ENCODE measurements at places on chromosomes 11 and 22.

DNA sequence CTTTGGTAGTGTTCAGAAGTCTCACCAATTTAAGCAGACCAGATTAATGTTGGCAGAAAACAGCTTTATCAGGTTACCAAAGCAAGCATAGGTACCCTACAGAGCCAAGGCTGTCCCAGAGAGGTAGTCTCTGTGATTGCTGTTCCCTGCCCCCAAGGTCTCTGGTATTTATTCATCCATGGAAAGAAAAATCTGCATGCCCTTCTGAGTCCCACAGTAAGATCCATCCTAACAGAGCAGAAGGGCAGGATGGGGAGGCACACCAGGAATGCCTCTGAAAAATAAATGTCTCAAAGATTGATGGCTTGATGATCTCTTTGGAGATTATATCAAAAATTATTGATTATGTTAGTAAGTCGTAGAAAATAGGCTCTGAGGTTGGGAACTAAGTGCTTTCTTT lies 122.8 kb downstream of the FAT3 start:
- no peak for DNase-seq

GRCh38 chr11:76635991-76636738 lies 34.4 kb downstream of the LRRC32 start:
- no peak for DNase-seq

GRCh38 chr11:3245071-3245470 lies 12.9 kb upstream of the MRGPRE start:
- no peak for DNase-seq

DNA sequence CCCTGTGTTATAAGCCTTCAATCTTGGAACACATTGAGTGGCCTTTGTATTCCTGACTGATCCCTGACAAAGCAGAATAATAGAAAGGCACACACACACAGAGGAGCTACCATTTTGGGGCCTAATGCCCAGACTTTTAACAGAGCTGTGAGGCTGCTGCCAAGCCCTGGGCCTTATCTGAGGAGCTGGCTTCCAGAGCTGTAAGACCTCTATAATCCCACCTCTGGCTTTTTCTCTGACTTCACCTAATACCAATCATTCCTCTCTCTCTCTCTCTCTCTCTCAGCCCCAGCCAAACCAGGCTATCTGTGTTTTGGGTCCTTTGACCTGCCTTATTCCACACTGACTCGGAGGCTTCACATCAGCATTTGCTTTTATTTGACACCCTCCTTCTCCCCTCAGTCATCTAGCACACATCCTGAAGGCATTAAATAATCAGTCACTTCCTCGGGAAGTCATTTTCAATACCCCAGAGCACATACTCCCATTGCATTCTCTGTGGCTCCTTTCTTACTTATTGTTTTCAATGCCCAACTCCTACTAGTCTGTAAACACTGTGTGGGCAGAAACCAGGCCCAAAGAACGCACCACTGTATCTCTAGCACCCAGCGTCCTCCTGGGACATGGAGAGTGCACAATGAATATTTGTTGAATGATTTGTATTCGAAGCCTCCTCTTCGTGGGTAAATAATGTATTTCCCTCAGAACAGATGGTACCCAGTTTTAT lies 21.2 kb upstream of the TRIM44 start:
- peak; percentile 78 for DNase-seq

DNA sequence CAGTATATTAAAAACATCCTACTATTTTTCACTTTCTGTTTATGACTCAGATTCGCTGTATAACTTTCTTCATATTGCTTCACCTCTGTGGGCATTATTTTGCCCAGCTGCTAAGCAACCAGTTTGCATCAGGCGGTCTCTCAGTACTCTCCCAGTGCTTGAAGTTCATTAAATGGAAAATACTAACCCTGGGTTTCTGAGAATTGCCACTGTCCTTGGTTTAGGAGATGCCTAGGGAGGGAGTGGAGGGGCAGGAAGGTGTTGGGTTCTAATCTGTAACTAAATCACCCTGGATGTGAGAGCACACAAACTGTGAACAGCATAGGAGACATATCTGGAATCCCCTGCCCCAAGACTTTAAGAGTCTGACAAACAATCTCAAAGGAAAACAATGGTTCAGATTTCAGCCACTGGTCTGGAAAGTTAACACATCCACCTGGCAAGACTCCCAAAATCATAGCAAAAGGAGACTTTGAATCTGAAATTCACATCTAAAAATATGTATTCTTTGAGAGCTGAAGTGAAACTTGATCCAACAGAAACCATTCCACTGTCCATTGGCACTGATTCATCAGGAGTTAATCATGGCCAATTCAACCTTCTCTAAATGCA lies 540.0 kb downstream of the SOX6 start:
- no peak for DNase-seq

DNA sequence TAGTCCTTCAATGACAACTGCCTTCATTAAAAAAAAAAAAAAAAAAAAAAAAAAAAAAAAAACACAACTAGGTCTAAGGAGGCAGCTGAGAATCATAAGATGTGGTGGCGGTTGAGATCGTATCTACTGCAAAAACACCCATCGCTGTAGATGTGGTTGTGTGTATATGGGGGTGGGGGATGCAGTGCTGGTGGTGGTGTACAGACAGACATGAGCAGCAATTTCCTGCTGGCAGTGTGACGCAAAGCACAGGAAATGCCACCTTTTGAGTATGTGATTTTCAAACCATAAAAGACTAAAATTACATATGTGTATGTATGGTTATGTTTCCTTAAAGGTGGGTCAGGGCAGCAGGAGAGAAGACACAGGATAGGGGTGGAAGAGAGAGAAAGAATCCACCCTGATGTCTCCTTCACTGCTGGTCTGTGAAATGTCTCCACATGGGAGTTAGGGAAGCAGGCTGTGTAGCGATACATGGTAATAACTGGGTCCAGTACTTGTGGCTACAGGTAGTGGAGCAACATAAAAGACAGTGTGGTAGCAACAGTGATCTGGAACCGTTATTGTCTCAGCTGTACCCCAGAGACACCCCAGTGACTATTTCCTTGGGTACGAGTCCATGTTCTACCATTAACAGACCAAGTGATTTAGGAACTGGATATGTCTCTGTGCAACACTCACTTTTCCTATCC lies 57.9 kb downstream of the SYTL2 start:
- no peak for DNase-seq

DNA sequence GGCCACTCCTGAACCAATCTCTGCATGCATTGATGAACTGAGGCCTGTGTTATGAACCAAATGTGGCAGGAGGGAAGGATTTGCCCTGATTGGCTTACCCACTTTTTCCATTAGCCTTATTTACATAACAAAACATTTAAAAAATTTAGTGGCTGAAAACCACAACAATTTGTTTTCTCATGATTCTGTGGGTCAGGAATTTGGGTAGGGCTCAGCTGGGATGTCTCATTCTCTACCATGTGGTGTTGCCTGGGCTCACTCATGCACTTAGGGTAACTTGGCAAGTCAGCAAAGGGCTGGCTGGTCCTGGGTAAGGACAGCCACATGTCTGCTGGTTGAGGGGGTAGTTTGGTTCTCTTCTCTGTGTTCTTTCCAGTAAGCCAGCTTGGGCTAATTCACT lies 35.1 kb upstream of the CYP2R1 start:
- DNase-seq, result no peak

DNA sequence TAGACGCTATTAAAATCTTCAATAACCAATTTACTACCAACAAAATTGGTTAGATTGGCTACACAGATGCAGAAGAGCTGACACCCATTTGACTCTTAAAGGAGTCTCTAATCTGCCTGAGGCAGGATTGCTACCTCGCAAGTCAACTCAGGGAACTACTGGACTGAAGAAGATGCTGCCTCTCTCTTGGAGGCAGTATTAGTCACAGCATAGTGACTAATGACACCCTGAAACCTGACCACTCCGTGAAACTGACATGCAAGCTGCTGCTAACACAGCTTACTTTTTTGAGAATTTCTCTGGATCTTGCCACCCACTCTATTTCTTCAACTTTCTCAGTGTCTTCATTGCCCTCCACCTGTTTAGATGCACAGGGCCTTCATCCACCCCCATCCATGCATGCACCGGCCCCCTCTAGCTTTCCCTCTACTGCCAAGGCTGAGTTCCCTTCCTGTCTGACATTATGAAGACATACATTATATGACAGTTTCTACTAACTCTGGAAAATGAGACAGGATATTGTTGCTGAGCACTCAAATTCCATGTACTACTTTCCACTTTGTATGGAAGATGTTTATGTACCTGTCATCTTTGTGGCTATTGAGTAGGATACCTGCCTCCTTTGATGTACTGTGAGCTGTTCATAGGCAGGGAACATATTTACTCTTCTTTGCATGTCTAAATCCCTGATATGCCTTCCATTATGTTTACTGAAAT lies 183.2 kb downstream of the MSANTD4 start:
- DNase-seq, result no peak

- DNase-seq, result no peak
Measured at GRCh38 chr22:24518228-24518627, 23.1 kb downstream of the UPB1 start.

DNA sequence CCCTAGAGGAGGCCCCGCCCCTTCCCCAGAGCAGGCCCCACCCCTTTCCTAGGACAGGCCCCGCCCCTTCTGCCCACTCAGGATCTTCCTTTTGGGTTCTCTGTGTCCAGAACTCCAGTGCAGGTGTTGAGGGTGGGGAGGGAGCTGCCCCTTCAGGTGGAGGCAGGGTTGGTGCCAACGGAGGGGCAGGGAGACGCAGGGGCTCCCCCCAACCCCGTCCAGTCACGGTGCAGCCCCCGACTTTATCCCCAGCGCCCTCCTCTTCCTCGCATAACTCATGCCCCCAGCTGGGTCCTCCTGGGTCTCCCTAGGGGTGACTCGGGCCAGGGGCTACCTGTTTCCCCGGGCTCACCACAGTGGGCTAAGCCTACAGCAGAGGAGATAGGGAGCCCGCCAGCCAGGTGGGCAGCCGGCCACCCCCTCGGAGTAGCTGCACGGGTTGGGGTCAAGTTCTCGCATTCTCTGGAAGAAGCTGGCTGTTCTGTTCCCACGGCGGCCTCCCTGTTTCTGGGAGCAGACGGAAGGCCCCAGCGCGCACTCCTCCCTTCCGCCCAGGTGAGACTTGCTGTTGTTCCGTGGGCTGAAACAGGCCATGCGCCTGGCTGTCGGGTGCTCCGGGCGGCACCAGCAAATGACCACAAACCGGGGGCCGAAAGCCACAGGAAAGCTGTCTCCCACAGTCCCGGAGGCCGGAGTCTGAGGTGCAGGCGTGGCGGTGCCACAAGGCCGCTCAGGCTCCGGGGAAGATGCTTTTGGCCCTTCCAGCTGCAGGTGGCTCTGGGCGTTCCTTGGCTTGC lies 38.9 kb downstream of the MUC2 start:
- no peak for DNase-seq

GRCh38 chr22:19103880-19104821 lies 18.1 kb downstream of the DGCR2 start:
- DNase-seq, result no peak

All from retinal pigment epithelial cell (primary cell).